ENCODE measurements at places on chromosomes 2 and 18.

- DNase-seq, result no peak
Observed at GRCh38 chr2:99377879-99378278, 40.7 kb downstream of the EIF5B start.

GRCh38 chr18:23967321-23968089 is 47.0 kb upstream of the TTC39C start:
- DNase-seq, result peak; percentile 56

DNA sequence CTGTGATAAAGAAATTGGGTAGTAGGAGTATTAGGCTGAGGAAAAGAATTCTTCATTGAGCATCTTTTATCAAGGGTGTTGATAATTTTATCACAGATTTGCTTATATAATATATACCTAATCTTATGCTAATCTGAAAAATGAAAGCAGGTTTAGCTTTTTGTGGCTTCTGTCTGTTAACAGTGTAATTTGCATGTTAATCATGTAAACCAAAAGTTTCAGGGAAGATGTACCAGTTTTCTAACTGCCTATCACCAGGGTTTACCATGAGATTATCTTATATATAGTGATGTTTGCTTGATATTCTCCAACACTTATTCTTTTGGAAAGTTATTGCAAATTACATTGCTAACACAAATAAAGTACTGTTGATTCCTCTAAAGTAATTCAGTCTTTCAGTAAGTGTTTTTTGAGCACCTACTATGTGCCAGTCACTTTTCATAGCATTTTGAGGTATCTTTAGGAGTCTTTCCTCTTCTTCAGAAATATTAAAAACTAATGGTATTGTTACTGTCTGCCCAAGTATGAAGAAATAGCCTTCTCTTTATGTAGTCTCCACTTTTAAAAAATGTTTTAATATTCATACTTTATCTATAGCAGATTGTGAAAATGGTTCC is 41.6 kb downstream of the GCC2 start:
- DNase-seq, result no peak

DNA sequence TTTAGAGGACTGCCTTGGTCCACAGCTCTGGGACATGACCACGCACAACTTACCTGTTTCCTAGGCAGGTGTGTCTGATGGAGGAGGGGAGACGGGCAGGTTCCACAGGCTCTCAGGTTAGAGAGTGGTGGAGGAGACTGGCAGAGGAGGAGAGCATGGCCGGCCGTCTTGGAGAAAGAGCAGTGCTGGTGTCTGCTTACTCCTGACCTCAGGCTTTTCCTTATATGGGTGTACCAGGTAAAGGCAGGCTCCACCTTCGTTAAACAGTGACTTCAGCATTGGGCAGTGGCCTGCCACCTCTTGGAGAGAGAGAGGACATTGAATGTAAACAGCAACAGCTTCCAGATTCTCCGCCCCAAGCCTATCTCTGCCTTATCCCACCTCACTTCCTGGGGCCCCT is at the start of gene CAPN13:
Gene CAPN13, minus strand, starts transcription at position 198 of the 400 bp plus-strand sequence. CDS start 20,121 bp downstream, outside the sequence.
- DNase-seq, result no peak

DNA sequence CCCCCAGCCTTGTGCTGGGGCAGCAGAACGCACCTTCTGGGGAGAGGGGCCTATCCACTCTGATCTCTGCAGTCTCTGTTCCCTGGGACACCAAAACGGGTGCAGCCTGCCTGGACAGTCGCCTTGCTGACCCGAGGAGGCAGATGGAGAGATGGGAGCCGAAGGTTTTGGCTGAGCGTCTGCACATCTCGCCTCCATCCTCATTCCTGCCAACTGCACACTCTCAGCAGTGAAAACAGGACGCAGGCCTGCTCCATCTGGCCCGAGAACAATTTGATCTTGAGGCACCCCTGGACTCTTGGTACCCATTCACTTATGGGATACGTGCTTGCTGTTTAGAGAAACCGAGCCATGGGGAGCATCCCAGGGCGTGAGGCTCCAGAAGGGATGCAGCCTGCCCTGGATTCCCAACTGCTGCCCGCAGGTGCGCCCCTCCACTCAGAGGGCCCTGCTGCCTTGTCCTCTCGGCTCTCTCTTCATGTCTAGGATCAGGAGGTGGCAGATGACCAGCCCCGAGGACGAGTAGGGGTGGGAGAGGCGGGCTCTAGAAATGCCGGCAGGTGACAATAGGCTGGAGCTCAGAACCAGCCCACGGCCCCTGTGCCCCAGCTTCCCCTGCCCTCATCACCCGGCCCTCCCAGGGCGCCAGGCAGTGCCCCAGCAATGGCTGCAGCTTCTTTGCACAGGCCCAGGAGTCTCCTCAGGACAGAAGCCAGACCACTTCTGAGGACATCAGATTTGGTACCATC is 9.1 kb upstream of the SEMA4C start:
- no peak for DNase-seq

- no peak for DNase-seq
Observed at GRCh38 chr18:2027016-2027415, 544.3 kb downstream of the METTL4 start.

GRCh38 chr2:40412456-40412855 is 39.4 kb downstream of the SLC8A1 start:
- DNase-seq, result no peak

- DNase-seq, result no peak
Observed at GRCh38 chr2:143934626-143935481, 585.1 kb downstream of the ZEB2 start.

DNA sequence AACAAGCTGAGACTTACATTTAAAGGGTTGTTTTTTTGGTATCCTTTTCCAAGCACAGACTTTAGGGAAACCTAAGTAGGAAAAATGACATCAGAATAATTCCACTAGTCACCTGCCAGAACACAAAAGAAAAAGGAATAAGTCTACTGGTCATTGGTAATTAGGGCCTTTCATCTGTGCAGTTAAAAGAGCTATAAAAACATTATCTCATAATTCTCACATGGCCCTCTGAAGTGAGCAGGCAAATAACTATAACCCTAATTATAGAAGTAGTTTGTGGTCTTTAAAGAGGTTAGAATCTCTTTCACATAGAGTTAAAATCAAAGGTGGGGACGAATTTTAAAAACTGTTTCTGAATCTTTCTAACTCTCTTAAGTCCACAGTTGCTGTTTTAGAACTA is 111.1 kb upstream of the B3GNT2 start:
- DNase-seq, result no peak

- no peak for DNase-seq
Observed at GRCh38 chr2:866887-867286, 83.8 kb upstream of the SNTG2 start.

- no peak for DNase-seq
Observed at GRCh38 chr2:109098251-109098920, 30.6 kb upstream of the SH3RF3 start.

DNA sequence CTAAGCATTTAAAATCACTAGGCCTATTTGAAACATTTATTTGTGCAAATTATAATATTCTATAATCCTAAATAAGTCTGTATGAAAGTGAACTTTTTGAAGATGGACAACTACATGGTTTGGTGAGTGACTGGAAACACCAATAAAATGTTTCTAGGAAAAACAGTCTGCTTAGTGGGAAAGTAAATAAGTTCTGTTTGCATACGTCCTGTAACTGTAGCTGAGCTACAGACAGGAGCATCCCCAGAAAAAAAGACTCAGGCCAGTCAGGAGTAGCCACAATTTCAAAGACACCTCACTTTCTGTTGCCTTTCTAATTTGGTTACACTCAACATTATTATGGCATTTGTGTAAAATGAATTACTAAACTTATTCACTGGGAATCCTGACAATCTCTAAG is 28.4 kb upstream of the KCNJ3 start:
- DNase-seq, result no peak

GRCh38 chr2:126749537-126749936 is 93.6 kb downstream of the GYPC start:
- DNase-seq, result no peak

- no peak for DNase-seq
Observed at GRCh38 chr2:55861733-55862132, 61.8 kb downstream of the EFEMP1 start.

DNA sequence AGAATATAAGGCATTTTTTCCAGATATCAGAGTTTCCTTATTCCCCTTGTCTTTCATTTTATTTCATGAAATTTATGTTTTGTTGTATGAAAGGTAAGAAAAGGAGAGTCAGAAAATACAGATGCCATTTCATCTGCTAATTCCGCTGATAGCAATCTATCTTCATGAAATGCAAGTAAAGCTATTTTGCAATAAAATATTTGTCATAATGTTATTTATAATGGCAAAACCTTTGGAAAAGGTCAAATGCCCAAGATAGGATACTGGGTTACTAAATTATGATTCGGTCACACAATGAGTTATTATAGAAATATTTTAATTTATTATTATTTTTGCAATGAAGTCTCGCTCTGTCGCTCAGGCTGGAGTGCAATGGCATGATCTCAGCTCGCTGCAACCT is 124.2 kb downstream of the SPP2 start:
- DNase-seq, result no peak

DNA sequence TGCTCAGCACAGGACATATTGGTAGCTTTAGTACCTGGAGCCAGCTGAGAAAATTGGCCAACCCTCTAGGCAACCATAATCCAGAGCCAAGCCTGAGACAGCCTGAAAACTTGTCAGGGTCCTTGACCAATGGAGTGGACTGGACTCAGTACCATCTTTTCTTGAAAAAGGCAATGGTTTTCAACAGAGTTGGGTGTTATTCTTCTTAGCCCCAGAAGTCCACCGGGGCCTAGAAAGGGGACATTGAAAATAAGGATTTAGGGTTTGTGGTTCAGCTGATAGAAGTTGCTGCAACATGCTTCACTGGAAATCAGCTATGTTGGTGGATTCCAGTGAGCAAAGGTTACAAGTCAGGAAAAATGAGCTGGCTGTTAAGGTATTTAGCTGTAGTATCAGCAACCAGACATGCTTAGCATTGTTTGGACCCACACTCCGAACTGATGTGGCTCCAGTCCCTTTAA is 22.1 kb upstream of the CNOT11 start:
- DNase-seq, result no peak

GRCh38 chr2:241795021-241795999 is 13.7 kb upstream of the NEU4 start:
- DNase-seq, result no peak

- DNase-seq, result peak; percentile 29
Observed at GRCh38 chr2:105521176-105521575, 122.3 kb upstream of the FHL2 start.

DNA sequence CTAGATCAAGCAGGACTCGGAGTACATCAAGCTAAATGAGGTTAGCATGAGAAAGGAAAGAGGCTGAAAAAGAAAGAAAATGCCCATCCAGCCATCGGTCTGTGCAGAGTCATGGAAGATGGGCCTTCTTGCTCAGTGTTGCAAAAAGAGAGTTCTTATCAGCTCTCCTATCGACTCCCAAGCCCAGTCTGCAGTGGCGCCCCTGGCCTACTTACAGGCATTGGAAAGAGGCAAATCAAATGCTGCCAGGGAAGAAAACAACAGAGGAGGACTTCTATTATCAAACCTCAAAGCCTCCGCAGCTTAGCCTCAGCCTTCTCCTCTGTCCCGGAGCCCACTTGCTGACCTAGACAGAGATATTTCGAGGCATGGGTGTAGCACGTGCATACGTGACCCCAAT is 66.0 kb downstream of the CDH2 start:
- DNase-seq, result no peak

- no peak for DNase-seq
Observed at GRCh38 chr2:111119822-111120252, 877 bp upstream of the BCL2L11 start.

DNA sequence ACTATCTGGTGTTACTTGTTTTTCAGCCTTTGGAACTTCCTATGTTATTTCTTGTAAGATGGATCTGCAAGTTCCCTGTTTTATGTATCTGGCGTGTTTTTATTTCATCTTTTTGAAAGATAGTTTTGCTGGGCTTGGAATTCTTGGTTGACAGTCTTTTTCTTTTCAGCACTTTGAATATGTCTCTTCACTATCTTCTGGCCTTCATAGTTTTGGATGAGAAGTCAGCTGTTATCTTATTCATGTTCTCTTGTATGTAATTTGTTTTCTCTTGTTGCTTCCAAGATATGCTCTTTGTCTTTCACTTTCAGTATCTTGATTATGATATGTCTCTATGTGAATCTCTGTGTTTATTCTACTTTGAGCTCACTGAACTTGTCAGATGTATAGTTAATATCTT is 50.4 kb downstream of the ALMS1 start:
- DNase-seq, result no peak

DNA sequence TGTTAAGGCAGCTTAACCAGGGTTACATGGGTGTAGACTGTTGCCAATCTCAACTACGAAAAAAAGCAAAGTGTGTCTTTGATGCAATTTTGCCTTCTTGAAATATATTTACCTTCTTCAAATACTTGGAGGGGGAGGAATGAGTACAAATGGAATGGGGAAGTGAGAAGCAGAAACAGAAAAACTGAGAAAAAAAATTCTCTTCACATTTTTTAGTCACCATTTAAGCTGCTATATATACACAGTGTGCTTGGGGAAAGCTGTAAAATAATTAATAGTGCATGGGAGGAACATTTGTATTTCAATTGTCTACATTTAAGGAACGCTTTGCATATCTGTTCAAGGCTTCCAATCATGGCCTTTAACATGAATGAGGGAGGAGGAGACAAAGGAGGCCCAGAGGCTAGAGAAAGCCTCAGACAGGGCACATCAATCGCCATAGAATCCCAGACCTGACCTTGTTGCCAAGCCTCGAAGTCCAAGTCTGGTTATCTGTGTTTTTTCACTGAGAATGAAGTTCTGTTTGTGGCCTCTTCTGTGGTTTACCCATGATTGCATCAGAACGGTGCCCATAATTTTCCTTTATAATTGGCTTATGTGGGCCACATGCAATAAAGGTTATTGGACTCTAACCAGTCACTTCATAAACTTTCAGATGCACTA is 158.6 kb downstream of the PIK3C3 start:
- DNase-seq, result no peak

- no peak for DNase-seq
Observed at GRCh38 chr2:62501794-62502500, 4.0 kb downstream of the TMEM17 start.

DNA sequence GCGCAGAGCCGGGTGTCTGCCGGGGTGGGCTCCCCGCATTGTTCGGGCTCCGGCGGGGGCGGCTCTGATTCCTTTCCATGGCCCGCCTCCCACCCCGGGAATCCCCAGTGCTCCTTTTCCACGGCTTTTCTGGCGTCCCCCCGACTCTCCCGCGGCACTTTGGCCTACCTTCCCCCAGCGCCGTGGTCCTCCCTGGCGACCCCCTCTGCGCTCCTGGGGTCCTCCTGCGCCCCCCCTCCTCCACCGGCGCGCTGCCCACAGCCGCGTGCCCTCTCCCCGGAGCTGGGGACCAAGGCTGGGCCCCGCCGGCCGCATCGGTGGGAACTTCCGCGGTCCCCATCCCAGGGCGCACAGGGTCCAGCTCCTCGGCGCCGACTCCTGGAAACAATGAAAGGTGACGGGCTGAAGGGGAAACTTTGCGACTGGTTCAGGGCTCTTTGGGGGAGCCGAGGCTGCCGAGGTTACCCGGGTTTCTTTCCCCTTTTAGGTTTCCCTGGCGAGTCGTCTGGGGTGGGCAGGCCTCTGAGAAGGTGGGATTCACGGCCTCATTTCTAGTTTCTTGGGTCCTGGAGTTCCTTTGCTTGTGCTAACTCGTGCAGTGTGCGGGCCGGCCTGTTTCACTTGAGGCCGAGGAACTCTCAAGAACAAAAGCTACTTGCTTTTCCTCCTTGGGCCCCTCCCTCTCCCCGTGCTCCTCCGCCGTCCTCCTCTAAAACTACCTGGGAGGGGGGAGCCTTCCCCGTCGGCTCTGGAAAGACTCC is 2.2 kb downstream of the TGIF1 start:
- peak; percentile 45 for DNase-seq

Data from CD4-positive, alpha-beta T cell treated with Interferon alpha-2 for 1 hour (primary cell).